ENCODE measurements at places on chromosomes 6 and 20.

- DNase-seq, result no peak
Observed at GRCh38 chr6:146422789-146423375, 120.8 kb upstream of the RAB32 start.

GRCh38 chr6:157763904-157764177 is 59.2 kb upstream of the SNX9 start:
- no peak for DNase-seq

DNA sequence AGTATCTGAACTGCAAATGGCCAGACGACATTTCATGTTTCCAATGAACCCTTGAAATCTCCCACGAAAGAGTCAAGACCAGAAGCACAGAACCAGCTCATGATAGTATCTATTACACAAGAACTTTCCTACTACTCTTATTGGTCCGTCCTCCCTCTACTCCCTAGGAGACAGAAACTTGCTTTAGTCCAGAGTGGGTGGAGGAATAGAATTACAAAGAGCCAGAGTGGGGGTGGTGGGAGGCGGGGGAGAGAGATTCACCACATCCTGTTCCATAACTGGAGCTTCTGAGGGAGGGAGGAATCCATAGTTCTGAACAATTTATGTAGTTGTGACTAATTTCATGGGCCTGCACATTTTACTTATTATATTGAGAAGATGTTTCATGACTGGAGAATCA is 18.5 kb upstream of the WFDC10A start:
- DNase-seq, result no peak

DNA sequence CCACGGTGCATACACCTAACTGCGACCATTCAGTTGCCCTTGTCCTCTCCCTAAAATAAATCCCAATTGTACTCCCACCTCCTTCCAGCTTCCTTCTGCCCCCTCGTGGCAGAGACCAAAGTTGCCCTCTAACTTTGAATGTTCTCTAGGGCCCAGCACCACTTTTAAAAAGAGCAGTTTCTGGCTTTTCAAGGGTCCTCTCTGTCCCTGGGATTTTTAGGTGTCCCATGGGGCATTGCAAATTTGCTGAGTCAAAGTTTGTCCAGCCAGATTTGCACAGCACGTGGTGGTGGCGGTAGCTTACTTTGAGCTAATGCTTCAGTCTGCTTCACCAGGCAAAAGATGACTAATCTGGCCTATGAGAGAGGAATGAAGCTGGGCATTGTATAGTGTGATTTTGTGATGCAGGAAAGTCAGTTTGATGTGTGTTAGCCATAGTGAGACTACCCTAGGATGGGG is 100.2 kb downstream of the PERP start:
- no peak for DNase-seq

DNA sequence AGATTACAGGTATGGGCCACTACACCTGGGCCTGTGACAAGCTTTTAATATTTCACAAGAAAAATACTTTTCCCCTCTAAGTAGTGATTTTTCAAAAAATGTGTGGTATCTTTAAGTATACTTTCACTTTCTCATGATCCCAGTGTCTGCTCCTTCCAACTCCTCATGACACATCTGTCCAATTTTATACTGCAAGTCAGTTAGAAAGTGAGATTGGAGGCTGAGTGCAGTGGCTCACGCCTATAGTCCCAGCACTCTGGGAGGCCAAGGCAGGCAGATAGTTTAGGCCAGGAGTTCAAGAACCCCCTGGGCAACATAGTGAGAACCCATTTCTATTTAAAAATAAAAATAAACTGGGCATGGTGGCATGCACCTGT is 20.2 kb downstream of the PIM1 start:
- DNase-seq, result no peak

GRCh38 chr20:9166153-9166780 is 97.4 kb downstream of the PLCB4 start:
- DNase-seq, result no peak

GRCh38 chr20:6674831-6675230 is 92.7 kb upstream of the BMP2 start:
- no peak for DNase-seq

DNA sequence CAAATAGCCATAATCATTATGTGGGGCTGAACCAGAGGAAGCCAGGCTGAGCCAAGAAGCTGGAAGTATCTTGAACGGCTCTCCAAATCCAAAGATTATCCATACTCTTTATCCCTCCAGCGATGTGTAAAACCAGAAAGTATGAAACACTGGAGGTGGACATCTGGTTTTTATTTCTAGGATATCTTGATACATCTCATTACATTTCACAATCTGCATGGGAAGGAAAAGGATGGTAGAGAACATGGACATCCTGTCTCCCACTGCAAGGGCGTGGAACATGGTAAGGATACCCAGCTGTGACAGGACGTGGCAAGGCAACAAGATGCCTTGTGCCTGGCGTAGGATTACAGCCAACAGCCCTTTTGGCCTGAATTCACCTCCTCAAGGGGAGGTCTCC is 20.1 kb downstream of the TRIM27 start:
- no peak for DNase-seq

GRCh38 chr6:32529697-32530430 is at the start of gene HLA-DRB5:
Gene HLA-DRB5 (minus strand): TSS chr6:32530287. CDS start chr6:32530224, 63 bp downstream.
- DNase-seq, result no peak

DNA sequence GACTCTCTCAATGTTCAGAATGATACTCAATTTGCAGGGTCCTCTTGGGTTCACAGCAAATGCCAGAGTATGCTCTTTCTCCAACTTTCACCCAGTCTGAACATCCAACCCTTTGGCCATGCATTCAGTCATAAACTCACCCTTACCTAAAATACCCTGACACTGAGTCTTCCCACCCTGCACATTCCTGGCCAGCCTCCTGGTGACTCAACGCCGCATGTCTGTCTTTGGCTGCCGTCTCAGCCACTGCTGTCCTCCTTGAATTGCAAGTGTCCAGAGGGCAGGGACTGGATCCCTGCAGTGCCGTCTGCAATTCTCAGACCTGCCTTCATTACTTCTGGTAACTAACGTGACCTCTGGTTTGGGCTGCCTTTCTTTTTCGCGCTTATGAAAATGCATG is 593.4 kb downstream of the QKI start:
- DNase-seq, result no peak

- no peak for DNase-seq
Observed at GRCh38 chr20:24960861-24961260, 11.8 kb downstream of the CST7 start.

DNA sequence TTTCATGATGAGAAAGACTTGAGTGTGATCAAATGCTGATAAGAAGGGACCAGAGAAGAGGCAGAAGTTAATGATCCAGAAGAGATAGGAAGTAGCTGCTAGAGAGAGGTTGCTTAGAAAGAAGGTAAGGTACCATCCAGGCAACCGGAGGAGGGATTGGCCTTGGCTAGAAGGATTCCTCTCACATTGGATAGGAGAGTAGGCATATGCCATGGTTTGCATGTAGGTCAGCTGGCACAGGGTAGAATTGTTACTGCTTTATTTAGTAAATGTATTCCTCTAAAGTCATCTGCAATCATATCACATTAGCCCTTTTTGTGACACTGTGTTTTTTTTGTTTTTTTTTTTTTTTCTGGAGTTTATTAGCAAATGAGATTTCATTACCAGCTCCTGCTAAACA is 580.9 kb upstream of the FLRT3 start:
- no peak for DNase-seq

- no peak for DNase-seq
Observed at GRCh38 chr6:37038292-37039198, 33.1 kb downstream of the FGD2 start.

DNA sequence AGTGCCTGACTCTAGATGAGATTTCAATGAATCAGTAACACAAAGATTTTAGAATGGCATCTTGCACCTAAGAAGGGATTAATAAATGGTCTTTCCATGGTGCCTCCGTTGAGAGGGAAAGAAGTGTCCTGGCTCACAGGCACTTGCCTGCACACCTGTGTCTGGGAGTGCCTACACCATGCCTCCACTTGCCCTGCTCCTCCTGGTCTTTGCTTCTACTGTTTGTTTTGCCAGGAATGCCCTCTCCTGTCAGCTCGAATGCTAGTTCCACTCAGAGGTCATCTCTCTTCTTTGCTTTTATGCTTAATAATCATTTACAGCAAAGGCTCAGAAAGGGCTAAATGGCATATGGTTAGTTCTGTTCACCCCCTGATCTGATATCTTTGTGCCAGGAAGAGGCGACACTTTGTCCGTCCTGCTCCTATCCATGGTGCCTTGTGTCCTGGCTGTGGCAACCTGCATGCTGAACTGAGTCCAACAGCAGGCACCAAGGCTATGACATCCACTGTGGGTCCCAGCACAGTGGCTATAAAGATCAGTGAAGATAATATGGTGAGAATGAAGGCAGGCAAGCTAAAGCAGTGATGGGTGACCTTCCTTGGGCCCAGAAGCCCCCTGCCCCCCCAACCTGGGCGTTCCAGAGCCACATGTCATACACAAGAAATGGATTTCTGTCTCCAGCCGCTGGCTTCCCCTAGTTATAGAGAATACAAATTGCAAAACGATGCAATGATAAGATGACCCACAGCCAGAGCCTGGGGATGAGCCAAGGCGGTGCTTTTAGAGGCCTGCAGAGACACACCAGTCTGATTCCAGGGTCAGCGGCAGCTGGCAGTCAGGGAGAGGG is 1.4 kb downstream of the C6orf132 start:
- no peak for DNase-seq

GRCh38 chr20:63854069-63854765 is 7.1 kb upstream of the ABHD16B start:
- DNase-seq, result no peak

DNA sequence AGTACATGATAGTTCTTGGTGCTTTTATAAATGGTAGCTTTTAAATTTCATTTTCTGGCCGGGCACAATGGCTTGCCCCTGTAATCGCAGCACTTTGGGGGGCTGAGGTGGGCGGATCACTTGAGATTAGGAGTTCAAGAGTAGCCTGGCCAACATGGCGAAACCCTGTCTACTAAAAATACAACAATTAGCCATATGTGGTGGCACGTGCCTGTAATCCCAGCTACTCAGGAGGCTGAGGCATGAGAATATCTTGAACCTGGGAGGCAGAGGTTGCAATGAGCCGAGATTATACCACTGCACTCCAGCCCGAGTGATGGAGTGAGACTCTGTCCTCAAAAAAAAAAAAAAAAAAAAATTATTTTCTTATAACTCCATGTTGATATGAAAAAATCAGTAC is 36.0 kb downstream of the LRRN4 start:
- DNase-seq, result no peak

- DNase-seq, result no peak
Observed at GRCh38 chr6:26332408-26332807, 32.6 kb upstream of the BTN3A2 start.

- DNase-seq, result no peak
Observed at GRCh38 chr6:155227046-155227445, 36.8 kb upstream of the CLDN20 start.

DNA sequence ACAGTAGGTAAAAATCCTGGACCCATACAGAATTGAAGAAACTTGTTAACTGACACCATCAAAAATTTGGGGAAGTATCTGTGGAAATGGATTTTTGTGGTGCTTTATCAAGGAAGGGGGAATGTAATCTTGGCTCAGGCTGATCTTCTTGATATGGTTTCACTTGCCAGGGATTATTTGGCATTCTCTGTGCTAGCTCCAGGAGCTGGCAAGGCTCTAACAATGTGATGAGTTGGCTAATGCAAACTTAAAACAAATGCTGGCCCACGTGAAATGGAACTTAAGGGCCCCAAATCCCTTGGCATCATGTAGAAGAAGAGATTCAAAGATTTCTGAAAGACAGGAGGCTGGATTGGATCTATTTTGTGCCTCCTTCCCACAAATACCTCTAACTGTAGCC is 13.1 kb downstream of the KCNS1 start:
- DNase-seq, result no peak

GRCh38 chr20:50727792-50728485 is 3.4 kb upstream of the PARD6B start:
- DNase-seq, result no peak

DNA sequence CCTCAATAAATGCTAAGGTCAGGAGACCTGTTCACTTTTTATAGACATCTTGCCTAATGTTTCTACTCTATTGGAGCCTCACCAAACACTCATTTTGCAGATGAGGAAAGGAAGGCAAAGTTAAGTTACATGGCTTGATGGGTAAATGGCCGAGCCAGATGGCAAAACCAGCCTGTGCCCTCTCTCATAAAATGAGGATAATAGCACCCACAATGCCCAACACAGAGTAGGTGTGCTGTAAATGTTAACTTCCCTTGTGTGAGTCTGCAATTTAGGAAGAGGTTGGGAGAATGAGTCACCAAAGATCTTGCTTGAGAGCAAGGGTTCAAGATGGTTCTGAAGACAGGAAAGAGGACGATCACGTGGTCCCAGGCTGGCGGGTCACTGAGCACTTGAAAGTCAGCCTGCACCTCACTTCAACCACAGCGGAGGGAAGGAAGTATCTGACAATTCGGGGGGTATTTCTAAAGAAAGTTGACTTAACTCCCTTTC is 3.3 kb downstream of the KCNK5 start:
- DNase-seq, result no peak

DNA sequence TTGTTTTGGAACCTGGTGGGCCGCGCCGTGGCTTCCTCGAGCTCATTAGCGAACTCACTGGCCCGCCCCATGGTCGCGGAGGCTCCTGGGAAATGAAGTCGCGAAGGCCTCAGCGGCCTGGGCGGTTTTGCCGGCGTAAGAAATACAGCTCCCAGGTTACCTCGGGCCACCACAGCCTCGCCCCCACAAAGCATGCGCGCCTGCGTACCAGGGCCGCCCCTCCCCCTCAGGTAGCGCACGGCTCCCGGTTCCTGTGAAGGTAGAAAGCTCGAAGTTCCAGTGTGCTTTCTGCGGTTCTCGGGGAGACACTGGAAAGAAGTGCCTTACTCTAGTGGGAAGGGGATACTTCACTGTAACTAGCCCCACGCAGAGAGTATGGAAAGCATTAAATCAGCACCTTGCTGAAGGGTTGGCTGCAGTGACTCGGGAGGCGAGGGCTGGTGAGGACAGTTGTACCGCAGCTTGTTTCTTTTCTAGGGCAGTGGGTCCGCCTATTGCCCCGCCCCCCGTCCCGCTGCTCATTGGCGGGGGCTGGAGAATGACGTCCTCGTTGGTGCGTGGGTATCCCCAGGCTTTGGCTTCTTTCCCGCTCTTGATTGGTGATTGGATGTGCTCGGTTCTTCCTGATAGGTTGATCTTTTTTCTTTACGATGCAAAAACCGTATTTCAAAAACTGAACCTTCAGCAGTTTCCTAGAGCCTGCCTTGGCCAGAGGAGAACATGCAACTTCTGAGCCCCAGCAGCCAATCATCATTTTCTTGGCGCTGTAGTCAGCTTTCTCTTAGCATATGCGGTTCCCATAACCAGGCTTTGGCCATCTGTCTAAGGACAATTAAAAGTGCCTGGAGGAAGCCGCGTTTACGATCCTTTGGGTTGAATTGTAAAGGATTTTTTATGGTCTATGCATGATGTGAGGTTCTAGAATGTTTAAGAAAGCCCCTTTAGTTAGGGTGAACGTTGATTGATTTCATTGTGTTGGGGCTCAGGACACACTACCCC is at the start of gene CDK19:
TSS of gene CDK19 (minus strand) at position 59 of the 999 bp plus-strand sequence. CDS start 333 bp downstream, outside the sequence.
- DNase-seq, result peak; percentile 96

DNA sequence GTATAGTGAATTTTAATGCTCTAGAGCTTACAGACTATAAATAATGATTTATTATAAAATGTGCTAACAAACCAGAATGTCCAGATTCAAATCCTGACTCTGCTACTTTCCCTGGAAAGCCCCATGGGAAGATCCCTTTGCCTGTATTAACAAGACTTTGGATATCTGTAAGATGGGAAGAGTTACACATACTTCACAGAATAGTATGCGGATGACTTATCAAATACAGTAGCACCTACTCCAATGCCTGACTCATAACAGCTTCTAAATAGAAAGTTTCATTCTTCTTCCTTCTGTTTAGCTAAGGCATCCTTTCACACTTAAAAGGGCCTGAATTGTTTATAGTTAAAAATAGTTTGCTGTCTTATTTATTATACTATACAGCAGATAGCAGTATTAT is 166.3 kb downstream of the KCNQ5 start:
- no peak for DNase-seq

Measured in NCI-H2107 (cell line).